ENCODE measurements at places on chromosomes 1 and 21.

GRCh38 chr1:66758241-66758755, 6.0 kb downstream of the DYNLT5 start:
- DNase-seq = no peak

GRCh38 chr1:94757931-94758330, 62.2 kb upstream of the SLC44A3 start:
- peak; percentile 49 for DNase-seq

- DNase-seq = peak; percentile 39
Observed at GRCh38 chr1:220527279-220527907, 543 bp upstream of the MARK1 start.

DNA sequence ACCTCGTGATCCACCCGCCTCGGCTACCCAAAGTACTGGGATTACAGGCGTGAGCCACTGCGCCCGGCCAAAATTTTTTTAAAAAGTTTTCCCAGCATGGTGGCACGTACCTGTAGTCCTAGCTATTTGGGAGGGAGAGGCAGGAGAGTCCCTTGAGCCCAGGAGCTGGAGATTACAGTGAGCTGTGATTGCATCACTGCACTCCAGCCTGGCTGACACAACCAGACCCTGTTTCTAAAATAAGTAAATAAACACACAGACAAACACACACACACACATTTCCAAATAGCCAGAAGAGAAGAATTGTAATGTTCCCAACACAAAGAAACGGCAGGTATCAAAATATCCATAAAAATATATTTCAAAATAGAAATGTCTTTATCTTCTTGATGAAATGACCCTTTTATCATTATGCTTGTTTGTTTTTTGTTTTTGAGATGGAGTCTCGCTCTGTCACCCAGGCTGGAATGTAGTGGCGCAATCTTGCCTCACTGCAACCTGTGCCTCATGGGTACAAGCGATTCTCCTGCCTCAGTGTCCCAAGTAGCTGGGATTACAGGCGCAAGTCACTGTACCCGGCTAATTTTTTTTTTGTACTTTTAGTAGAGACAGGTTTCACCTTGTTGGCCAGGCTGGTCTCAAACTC, 9.3 kb downstream of the HES2 start:
- DNase-seq = no peak

- DNase-seq = no peak
Observed at GRCh38 chr21:46264046-46264689, 21.2 kb downstream of the MCM3AP start.

- DNase-seq = no peak
Observed at GRCh38 chr1:112974646-112975045, 18.6 kb upstream of the SLC16A1 start.

GRCh38 chr1:79899914-79900313, 893.4 kb upstream of the ADGRL4 start:
- DNase-seq = no peak

DNA sequence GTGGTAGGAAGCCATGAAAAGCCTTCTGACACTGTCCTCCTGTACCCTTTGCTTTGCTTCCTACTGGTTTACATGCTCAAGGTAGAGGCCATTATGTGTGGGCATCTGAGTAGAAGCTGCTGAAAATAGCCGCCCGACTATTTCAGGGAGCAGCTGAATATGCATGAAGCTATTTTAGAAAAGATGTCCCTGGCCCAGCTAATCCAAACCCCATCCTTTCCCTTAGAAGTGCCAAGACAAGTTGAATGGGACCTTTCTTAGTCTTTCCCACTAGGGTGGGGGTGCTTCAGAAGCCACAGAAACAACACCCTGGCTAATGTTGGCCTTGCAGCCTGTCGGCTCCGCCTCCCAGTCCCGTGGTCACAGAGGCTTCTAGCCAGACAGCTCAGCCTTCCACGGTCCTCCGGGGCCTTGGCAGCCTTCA, 205.1 kb upstream of the EDN2 start:
- peak; percentile 49 for DNase-seq

GRCh38 chr1:15947382-15948090, 28.4 kb downstream of the ZBTB17 start:
- no peak for DNase-seq

DNA sequence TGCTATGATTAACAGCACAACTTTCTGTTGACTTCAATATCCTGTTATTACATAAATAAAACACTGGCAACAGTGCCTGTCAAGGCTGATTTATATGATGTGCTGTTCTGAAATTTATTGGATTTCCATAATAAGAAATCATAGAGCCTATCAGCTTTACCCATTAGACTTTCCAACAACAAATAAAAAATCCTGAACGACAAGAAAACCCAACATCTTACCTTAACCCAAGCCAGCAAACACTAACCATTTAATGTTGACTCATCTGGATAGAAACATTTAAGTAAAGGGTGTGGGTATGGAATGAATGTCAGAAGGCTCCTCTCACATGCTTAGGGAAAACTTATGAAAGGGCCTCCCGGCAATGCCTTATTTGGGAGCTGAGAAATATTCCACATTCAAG, 165.1 kb downstream of the SLC45A1 start:
- DNase-seq = no peak

GRCh38 chr1:43521756-43522155, 8.9 kb upstream of the PTPRF start:
- DNase-seq = no peak

GRCh38 chr1:8407652-8408051, 89.7 kb downstream of the SLC45A1 start:
- no peak for DNase-seq

DNA sequence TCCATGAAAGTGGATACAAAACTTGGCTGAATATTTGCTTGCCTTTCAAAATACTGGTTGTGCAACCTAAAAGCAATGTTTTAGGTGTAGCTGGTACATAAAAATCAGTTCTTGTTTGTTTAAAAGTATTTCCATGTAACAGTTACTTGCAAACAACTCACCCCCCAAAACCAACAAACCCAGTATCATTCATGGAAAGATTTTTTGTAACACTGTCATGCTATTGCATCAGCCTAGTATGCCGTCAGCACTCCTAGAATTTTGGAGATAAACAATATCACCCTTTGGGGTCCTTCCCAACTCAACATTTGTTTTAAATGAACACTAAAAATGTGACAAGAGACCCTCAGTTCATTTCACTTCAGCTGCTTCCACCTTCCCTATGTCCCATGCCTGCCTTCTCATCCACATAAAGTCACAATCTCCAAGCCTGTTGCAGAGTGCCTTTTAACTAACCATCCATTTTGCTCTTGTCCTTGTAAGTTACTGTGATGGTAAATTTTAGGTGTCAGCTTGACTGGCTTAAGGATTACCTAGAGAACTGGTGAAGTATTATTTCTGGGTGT, 425.3 kb downstream of the DUSP10 start:
- DNase-seq = no peak

GRCh38 chr1:147627435-147628110, 42.8 kb downstream of the ACP6 start:
- DNase-seq = no peak

GRCh38 chr1:38803647-38804046, 55.9 kb downstream of the RRAGC start:
- DNase-seq = no peak

- DNase-seq = no peak
Observed at GRCh38 chr21:42834726-42835191, 44.6 kb downstream of the WDR4 start.

DNA sequence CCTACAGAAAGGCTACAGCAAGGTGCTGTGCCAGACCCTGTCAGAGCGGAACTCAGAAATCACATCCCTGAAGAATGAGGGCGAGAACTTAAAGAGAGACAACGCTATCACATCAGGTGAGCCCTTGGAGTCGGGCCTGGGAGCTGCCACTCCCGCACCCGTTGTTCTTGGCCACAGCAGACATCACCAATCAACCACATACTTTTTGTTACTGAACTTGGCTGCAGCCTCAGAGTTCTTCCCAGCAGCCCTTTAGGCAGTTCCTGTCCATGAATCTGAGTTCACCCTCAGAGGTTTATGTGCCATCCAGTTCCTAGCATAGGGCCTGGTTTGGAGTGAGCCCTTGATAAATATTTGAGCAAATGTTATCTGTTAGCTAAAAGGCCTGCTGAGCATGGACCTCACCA, 61.6 kb downstream of the FHAD1 start:
- no peak for DNase-seq

GRCh38 chr1:155127105-155127966, at the start of gene EFNA1:
TSS of gene EFNA1 (plus strand) at chr1:155127876. CDS start at chr1:155127978, 102 bp downstream.
- peak; percentile 64 for DNase-seq

DNA sequence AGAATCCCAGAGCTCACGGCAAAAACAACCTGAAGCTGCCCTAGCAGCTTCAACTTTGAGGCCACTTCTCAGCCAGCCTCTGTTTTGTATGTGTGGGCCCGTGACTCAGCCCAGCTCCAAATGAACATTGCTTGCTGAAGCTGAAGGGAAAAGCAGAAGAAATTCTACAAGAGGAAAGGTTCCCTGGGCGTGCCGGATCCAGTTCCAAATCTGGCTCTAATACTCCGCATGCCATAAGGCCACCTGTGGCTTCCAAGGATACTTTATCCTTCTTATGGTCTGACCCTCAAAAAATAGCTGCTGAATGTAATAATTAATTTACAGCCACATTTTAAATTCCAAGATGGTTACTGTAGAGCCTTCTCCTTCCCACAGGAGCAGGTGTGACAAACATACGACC, 24.3 kb downstream of the TSPAN2 start:
- DNase-seq = no peak

GRCh38 chr21:31714741-31715365, 17.1 kb downstream of the SCAF4 start:
- no peak for DNase-seq

DNA sequence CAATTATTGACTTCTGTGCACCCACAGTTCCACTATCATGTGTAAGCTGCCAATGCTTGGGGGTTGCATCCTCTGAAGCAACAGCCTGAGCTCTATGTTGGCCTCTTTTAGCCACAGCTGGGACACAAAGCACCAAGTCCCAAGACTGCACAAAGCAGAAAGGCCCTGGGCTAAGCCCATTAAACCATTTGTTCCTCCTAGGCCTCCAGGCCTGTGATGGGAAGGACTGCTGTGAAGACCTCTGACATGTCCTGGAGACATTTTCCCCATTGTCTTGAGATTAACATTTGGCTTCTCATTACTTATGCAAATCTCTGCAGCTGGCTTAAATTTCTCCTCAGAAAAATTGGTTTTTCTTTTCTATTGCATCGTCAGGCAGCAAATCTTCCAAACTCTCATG, 123.7 kb upstream of the DEPDC1 start:
- no peak for DNase-seq

- no peak for DNase-seq
Observed at GRCh38 chr1:212669600-212669999, 30.0 kb downstream of the BATF3 start.

DNA sequence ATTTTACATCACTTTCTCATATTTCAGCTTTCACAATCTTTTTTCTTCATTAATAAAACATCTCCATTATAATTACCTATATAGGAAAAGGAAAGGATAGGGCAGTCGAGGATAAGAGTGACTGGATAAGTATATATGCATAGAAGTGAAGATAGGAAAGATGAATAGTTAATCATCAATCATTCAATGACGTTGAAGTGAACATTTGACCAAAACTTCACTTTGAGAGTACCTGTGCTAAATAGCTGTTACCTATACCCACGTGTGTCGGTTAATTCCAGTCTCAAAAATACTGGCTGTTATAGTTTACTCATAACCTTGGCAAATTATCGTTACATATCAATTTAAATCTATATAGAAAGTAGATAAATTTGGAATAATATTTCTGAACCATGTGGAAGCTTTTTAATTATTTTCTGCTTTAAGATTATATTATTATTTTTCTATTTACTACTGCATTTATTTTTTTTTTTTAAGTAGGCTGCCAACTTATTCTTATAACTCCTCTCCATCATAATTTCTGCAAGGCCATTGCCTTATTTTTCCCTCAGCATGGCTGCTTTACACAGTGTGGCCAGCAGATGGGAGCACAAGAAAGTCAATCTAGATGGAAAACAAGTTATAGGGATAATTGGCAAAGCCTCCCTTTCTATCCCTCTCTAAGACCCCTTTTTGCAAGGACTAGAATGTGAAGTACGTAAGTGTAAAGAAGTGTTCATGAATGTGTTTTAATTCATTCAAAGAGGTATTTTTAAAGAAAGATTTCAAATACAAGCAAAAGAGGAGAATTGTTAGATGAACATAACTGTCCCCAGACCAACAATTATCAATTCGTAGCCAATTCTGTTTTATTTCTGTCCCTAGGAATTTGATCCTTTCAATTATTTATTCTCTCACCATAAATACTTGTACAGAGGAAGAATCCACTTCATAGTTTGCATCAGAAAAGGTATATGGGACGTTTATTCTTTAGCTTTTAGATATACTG, 290.4 kb downstream of the KCNT2 start:
- peak; percentile 37 for DNase-seq

- DNase-seq = no peak
Observed at GRCh38 chr1:244758708-244759107, 76.8 kb upstream of the COX20 start.

DNA sequence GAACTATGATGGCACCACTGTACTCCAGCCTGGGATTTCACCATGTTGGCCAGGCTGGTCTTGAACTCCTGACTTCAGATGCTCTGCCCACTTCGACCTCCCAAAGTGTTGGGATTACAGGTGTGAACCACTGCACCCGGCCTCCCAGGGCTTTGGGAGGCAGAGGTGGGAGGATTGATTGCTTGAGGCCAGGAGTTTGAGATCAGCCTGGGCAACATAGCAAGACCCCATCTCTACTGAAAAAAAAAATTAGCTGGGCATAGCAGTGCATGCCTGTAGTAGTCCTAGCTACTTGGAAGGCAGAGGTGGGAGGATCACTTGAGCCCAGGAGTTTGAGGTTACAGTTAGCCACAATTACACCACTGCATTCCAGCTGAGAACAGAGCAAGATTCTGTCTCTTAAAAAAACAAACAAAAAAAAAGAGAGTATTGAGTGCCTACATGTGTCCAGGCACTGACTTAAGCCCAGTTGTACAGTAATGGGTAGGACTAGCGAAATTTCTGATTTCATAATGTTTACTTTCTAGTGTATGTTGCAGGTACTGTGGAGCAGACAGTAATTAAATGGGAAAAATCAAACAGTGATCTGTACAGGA, 4.2 kb downstream of the MANEAL start:
- DNase-seq = no peak

- DNase-seq = no peak
Observed at GRCh38 chr1:220227393-220227792, 44.9 kb downstream of the RAB3GAP2 start.

DNA sequence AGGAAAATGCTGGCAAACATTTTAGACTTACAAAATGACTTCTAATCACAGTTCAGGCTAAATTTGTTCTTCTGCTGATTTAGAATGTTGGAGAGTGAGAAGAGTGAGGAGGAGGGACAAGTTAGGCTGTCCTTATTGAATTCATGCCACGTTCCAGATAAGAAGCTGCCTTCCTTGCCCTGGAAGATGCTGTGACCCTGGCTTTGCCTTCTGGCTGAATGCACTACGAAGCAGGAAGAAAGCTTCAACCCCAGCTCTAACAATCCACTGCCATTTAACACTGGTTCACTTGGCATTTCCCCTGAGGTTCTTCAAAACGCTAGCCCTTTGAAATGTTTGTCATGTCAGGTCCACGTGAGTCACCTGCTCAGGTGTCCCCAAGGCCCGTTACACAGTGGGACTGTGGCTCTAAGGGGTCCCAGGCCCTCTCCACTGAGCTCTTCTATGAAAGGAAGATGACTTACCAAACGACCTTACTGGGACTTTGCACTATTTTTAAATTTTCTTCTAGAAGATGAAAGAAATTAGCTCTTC, 30.0 kb upstream of the LRRC8C start:
- no peak for DNase-seq
